ENCODE measurements at places on chromosomes 6 and 20.

- DNase-seq, result no peak
These were observed 615 bp upstream of the EYA2 start for GRCh38 chr20:46893877-46894578.

GRCh38 chr20:39829256-39829655 lies 859.8 kb downstream of the MAFB start:
- DNase-seq, result no peak

DNA sequence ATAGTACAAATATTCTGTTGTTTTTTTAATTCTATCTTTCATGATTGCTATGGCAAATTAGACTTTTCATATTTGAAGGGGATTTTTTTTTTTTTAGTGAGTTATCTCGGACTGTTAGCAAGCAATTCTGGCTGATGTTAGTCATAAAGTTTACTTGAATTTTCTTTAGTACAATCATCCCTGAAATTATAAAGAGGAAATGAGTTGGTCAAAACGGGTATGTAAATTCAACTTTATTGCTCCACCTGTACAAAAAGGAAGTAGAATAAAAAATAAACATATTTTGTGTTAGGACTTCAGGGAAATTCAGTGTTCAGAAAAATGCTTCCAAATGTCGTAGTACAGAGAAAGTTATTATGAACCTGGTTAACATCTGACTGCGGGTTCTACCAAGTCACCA lies 40.3 kb downstream of the PPP1R14C start:
- DNase-seq, result no peak

DNA sequence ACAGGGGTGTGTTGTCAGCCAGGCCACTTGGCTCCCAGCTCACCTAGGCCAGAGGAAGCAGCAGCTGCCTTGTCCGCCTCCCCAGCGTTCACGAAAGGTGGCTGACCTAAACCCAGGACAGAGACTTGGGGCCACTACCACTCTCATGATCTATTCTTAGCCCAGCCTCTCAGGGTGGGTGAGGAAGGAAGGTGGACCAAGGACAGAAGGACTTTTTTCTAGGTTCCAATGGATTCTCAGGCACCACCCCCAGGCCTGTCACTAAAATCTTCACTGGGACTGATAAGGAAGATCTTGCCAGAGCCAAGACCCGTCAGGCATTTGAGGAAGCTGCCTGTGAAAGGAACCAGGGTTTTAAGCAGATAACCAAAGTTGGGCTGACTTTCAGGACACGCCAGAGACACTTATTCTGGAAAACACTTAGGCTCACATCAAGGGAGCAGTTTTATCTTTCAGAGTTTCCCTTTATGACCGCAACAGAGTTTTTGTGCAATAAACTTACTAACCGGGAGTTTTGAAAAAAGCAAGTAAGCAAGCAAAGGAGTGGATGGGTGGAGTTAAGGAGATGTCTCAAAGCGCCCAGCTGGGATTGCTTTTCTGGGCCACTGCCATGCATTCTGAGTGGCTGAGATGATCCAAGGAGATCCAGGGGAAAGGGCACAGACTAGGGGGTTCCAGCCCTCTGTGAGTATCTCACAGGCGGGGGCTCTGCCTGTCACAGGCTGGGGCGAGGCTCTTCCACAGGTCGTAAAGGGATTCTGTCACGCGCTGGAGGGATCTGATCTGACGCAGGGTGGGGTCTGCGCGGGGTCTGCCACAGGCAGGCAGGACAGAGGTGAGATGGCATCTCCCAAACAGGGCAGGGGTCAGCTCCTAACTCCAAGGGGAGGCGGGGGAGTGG lies 989 bp downstream of the FITM2 start:
- DNase-seq, result no peak

GRCh38 chr6:14630016-14630415 lies 512.4 kb downstream of the CD83 start:
- no peak for DNase-seq

GRCh38 chr6:46746696-46747095 lies at the start of gene ANKRD66:
Gene ANKRD66, plus strand, starts transcription at chr6:46746933. Its CDS starts 5,016 bp downstream, at chr6:46751949.
- DNase-seq, result no peak

- no peak for DNase-seq
These were observed 9.9 kb upstream of the SCGN start for GRCh38 chr6:25641940-25642666.

Data from activated naive CD4-positive, alpha-beta T cell (primary cell).